ENCODE measurements at places on chromosomes 3 and 15.

DNA sequence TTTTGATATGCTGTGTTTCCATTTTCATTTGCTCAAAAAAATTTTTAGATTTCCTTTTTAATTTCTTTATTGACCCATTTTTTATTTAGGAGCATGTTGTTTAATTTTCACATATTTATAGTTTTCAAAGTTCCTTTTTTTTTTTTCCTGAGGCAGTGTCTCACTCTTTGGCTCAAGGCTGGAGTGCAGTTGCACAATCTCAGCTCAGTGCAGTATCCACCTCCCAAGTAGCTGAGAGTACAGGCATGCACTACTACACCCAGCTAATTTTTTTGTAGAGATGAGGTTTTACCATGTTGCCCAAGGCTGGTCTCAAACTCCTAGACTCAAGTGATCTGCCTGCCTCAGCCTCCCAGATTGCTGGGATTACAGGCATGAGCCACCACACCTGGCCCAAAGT lies 36.2 kb downstream of the PFN2 start:
- no peak for DNase-seq

GRCh38 chr3:68210635-68211034 lies 556.2 kb upstream of the SUCLG2 start:
- DNase-seq, result no peak

- no peak for DNase-seq
Observed at GRCh38 chr3:57062101-57062631, 1.7 kb downstream of the SPATA12 start.

GRCh38 chr3:30934208-30934550 lies 39.7 kb upstream of the GADL1 start:
- DNase-seq, result no peak

- DNase-seq, result no peak
Observed at GRCh38 chr3:112807685-112808084, 39.0 kb downstream of the CD200R1L start.
